Mucosa of gallbladder (tissue), 1 donor: ENCODE measurements at places on chromosomes 13 and 19.

DNA sequence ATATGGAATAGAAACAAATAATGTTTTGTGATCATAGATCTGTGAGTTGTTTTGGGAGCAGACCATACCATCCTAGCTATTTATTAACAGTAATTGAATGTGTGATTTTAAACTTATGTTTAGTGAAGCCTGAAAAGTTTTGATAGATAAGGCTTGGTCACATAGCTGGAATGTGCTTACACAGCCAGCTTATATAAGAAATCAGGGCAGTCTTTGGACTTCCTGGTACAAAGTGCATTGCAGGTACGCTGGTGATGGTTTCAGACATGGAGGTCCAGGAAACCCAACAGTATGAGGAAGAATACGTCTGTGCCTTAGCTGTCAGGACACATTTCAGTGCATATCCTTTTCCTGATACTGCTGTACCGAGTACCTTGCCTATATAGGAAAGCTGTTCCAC lies 2316.2 kb upstream of the PCDH20 start:
- DNase-seq, result peak; percentile 74

DNA sequence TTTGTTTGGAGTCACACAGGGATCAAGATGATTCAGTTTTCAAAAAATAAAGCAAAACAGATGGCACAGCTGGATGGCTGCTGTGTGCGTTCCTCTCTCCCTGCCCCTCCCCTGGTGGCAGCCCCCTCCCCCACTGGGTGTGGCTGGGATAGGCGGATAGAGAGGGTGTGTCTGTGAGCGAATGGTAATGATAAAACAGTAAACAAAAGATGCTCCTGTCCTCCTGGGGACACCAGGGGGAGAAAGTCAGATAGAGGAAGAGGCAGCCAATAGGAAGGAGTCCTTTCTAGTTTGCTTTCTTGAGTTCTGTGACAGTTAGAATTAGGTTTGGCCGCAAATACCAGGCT lies 6.5 kb downstream of the TMEM255B start:
- DNase-seq, result no peak

DNA sequence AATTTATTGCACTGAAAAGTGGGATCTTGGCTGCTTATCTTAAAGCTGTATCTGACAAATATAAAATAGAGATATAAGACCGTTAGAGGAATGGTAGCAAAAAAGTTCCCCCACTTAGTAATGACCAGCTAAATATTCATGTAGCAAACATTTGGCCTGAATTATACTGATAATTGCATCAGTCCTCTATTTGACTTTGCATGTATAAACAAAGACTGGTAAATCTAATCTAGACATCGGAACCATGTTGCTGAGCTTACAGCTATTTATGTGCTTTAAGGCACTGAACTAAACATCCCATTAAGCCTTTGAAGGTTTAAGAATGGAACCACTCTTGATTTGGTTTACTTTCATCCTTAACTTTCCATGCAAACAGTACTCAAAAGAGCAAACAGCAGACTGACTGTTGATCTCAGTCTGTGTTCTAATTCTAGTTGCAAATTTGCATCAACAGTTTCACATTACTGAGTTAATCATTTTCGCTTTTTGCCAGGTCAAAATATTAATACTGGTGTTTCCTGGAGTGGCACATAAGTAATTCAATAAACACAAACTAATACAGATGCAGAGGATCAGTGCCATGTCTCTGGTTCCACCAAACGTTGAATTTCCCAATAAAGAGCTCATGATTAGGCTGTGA lies 203.5 kb upstream of the HTR2A start:
- no peak for DNase-seq

DNA sequence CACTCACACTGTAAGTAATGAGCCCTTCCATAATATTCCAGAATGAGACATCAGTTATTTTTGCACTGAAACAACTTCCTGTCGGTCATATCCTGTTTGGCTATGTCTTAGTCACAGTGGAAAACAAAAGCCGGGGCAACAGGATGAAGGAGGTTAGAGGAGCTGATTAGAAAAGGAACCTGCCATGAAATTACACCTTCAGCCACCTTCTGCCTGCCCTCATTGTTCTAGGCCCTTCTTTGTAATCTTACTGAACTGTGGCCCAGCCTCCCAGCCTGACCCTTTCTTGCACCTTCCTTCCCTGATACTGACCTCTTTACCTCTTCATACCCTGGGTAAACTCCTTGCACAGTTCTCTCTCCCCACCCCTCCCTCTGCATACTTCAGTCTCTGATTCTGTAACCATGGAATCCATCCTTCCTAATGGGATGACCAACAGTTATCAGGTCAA lies 67.3 kb downstream of the DOCK9 start:
- no peak for DNase-seq

- DNase-seq, result no peak
Observed at GRCh38 chr13:81917810-81918209, 1576.9 kb upstream of the SPRY2 start.

DNA sequence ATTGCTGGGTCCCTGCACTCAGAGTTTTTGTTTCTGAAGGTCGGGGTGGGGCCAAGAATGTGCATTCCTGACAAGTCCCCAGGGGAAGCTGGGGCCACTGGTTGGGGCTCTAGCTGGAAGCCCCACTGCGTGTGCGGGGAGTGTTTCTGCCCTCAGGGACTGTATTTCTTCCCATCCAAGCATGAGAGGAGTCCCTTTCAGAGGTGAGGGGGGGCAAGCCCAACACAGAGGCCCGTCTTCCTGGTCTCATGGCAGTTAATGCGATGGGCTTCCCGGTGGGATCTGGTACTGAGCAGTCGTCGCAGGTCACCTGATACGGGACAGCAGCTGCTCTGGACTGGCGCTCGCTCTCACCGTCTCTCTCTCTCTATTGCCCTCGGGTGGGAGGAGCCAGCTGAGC lies 50.4 kb downstream of the GPR12 start:
- DNase-seq, result no peak

GRCh38 chr19:13613447-13613846 lies 107.2 kb upstream of the CACNA1A start:
- DNase-seq, result no peak

DNA sequence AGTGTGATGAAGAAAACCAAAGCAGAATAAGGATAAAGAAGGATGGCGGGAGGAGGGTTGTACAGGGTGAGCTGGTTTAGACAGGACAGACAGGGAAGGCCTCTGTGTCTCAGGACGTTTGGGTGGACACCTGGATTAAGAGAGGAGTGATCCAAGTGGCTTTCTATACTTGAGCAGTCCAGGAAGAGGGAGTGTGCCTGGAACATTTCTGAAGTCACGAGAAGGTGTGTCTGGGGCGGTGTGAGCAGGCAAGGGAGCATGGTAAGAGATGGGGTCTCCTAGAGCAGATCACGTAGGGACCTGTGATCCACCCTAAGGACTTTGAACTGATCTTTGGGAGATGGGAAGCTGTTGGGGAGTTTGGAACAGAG lies 15.4 kb upstream of the STK24 start:
- no peak for DNase-seq

DNA sequence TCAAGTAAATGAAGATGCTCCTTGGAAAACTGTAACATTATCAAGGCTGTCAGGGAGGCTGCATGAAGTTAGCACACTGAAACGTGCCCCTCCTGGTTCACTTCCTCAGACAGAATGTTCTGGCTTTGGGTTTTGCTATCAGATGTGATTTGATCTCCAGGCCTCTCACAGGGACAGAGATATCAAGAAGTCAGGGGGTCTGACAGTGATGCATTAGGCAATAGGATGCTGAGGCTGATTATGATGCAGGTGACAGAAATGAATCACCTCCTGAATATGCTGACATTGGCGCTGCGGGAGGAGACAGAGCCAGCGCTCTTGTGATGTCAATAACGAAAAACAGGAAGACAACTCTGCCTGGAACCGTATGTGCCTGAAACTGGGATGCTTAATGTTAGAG lies 278.5 kb downstream of the DCT start:
- DNase-seq, result no peak

GRCh38 chr13:100528353-100528752 lies 60.2 kb downstream of the GGACT start:
- DNase-seq, result no peak

DNA sequence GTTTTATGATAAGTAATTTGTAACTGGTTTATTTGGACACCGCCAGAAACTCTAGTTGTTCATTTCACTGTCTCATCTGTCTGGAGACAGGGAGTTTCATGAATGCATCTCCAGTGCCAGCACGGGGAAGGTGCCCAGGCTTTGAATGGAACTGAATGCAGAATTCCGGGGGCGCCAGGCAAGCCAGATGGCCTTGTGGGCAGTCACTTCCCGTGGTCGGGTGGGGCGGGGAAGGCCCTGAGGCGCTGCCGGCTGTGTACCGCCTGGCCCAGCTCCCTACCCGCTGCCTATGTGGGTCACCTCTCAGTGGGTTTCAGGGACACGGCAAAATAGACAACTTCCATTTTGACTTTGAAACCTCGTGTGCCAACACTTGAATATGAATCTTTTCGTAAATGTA lies 28.8 kb upstream of the MCF2L start:
- no peak for DNase-seq

DNA sequence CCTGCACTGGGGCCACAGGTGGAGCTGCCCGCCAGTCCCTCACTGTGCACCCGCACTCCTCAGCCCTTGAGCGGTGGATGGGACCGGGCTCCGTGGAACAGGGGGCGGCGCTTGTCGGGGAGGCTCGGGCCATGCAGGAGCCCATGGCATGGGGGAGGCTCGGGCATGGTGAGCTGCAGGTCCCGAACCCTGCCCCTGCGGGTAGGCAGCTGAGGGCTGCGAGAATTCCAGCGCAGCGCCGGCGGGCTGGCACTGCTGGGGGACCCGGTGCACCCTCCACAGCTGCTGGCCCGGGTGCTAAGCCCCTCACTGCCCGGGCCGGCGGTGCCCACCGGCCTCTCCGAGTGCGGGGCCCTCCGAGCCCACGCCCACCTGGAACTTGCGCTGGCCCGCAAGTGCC lies 877.5 kb upstream of the PCDH9 start:
- DNase-seq, result no peak
